ENCODE measurements at places on chromosomes 12 and 14.

DNA sequence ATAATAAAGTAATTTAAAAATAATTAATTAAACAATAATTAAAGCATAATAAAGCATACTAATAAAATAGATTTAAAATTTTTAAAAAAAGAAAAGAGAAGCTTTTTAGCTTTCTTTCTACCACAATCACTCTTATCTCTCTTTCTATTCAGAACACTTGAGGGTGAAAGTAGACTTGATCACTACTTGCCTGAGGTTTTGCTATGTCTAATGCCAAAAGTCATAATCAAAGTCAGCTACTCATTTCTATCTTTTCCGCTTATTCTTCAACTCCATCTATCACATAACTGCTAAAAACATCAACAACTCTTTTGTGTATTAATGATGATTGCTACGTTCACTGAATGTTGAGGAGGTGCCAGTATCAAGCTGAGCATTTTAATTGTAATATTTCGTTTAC, 202.0 kb upstream of the KRR1 start:
- no peak for DNase-seq

DNA sequence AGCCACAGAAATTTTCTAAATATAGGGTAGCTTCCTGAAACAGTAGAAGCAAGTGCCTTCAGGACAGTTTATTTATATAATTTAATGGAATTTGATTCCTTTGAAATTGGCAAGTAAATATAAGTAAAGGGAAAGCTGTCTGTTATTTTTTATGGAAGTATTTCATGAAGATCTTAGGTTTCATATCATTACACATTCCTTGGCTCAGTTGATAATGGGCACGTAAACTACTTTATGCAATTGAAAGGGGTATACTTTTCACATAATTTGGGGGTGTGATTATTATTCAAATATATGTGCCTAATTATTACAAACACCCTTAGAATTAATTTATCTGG, 71.1 kb upstream of the RAP1B start:
- DNase-seq, result no peak

DNA sequence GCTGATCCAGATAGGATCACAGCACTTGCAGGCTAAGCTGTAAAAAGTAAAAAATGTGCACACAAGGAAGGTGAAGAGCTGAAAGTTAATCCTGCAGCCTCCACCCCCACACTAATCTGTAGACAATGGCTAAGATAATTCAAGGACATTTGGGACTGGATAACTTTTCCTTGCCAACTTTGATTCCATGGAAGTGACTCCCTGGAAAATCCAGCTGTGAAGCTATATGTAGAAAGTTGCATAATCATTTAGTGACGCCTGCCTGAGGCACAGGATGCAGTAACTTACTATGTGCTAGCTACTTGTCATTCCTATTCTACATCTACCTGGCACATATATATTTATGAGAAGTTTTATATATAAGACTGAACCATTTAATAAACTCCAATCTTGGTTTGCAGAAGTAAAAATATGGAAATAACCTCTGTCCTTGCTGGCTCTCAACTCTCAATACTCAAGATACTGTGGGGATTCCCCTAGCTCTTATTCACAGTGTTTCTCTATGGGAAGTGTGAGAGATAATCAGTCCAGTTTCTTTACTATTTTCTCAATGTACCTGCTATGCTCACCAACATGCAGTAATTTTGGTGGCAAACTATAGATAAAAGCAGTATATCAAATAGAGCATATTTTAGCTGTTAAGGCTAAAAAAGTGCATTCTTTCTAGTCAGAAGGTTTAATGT, 14.8 kb downstream of the LDHB start:
- DNase-seq, result no peak

GRCh38 chr14:89304561-89304960, 112.5 kb downstream of the FOXN3 start:
- DNase-seq, result no peak

DNA sequence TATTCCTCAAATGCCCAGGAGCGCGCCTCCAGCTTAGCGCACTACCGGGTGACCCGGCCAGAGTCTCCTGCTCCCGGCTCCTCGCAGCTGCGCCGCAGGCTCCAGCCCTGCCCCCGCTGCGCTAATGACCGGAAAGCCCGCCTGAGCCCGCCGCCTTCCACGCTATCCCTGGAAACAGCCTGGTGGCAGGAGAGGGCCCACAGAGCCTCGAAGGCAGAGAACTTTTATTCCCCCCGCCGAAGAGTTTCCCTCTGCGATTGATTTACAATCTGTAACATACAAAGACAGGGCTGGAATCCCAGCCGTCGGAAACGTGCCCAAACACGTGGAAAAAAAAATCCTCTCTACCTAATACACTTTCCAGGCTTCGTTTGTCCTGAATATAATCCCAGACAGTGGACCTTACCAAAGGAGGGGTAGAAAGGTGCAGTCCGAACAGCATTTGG, 1.5 kb downstream of the COL2A1 start:
- DNase-seq, result no peak

DNA sequence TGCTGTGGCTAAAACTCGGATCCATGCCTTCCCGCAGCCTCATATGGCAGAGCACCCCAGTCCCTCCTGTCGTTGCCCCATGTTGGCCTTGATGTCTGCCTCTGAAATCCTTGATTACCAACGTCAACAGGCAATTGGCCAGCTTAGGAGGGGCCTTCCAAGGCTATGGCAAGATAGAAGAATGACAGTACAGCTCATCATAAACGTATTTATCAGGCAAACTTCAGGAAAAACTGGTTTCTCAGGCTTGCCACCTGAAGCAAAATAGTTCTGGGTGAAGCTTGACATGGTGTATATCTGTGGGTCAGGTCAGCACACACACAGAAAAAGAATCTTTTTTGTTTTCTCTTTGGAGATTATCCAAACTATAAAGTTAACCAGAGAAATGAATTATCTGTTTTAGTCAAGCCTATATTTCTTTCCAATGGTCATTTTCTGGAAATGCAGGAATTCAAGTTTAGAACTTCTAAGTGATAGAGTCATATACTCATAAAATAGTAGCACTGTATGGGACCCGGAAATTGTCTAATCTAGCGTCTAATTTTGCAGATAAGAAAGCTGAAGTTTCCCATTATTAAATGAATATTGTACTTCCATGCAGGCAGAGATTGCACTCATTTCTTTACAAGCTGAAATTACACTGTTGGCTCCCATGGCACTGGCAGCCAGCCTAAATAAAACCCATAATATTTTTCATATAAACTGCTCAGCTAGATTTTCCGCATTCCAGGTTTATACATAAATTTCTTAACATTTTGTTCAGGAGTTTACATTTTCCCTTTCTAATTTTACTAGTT, 24.4 kb upstream of the DUSP16 start:
- no peak for DNase-seq

DNA sequence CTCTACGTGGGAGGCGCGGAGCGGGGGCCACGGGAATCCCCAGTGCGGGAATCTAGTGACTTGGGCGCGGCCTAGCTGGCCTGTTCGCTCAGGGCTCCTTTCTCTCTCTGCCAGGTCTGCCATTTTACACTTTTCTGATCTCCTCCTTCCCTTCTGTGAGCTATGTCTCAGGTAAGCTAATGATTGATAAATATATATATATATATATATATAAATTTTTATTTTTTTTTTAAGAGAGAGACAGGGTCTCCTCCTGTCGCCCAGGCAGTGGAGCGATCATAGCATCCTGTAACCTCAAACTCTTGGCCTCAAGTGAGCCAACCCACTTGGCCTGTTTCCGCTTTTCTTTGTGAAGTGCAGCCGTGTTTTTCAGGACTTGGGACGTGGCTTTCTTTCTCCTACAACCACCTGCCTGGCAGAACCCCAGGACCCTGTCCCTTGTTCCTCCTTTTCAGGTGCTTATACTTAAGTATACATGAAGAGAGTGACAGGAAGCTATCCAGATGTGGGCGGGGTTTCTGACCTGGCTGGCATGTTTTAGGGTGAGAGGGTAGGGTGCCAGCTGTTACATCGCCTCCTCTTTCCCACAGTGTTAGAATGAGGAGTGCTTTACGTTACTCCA, 547 bp downstream of the ZNF140 start:
- DNase-seq, result no peak

- no peak for DNase-seq
Measured at GRCh38 chr12:121166356-121166755, 33.7 kb downstream of the P2RX7 start.

DNA sequence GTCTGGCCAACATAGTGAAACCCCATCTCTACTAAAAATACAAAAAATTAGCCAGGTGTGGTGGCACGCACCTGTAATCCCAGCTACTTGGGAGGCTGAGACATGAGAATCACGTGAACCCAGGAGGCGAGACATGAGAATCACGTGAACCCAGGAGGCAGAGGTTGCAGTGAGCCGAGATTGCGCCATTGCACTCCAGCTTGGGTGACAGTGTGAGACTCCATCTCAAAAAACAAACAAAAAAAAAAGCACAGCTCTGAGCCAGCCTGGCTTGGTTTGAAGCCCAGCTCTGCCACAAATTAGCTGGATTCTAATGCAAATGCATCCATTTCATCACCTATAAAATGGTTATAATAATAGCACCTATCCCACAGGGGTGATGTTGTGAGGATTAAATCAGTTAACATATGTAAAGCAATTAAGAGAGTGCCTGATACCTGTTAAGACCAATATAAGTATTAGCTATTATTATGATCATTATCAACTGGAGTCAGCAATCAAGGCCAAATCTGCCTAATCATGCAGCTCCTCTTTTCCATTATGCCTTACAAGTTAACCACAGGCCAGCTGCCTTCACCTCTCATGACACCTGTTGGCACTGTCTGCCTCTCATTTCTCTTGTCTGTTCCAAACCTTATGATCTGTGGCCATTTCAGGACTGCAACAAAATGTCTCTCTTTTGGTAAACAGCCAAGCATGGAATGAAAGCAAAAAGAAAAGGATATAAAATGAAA, 2.1 kb downstream of the GNPTAB start:
- no peak for DNase-seq

- DNase-seq, result no peak
Measured at GRCh38 chr12:32743264-32743663, 12.4 kb downstream of the YARS2 start.

GRCh38 chr14:104541905-104542465, 37.6 kb upstream of the C14orf180 start:
- DNase-seq, result no peak

GRCh38 chr14:70188322-70188658, 461 bp downstream of the SLC8A3 start:
- DNase-seq, result no peak

DNA sequence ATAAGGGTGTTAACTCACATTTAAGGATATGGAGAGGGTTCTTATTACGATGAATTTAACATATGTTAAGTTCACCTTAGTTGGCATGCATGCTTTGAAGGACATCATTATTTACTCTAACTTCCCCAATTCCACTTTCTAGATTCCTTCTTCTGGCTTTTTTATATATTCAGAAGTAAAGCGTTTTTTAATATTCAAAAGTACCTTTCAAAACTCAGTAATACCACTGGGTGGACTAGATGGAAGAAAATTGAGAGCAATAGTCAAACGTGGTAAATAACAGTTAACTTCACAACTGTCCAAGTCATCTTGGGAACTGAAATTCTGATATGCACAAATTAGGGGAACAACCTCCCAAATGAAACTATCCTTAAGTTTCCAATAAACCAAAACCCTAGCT, 9.1 kb downstream of the SINHCAF start:
- DNase-seq, result no peak

GRCh38 chr12:83414981-83415380, 728.3 kb downstream of the TMTC2 start:
- DNase-seq, result no peak

GRCh38 chr12:117417004-117417403, 55.6 kb upstream of the NOS1 start:
- no peak for DNase-seq

GRCh38 chr12:99311373-99311772, 336.2 kb upstream of the GARIN6 start:
- no peak for DNase-seq

DNA sequence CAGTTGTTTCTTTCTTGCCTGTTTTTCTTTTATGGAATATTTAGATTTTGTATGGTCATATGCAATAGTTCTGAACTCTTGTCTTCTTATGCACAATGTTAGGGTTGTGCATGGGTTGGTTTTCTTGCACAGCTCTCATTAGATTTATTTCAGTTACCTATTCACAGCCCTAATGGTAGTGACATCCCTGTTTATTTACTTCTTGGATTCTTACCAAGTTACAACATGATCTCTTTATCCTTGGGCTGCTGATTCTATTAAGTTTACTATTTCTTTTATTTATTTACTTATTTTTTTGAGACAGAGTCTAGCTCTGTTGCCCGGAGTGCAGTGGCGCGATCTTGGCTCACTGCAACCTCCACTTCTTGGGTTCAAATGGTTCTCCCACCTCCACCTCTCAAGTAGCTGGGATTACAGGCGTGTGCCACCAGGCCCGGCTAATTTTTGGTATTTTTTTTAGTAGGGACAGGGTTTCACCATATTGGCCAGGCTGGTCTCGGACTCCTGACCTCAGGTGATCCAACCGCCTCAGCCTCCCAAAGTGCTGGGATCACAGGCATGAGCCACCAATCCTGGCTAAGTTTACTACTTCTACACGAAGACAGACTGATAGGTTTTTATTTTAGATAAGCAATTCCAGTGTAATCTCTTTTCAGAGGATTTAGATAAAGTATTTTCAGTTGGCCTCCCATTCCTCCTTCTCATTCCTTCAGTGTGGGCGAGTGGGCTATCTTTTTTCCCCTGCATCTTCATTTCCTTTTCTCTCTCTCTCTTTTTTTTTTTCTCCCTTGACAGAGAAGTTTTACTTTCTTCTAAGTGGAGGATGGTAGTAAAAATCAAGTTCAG, 395.1 kb upstream of the RGS6 start:
- no peak for DNase-seq

GRCh38 chr12:21695986-21696385, 38.3 kb upstream of the LDHB start:
- DNase-seq, result no peak

- no peak for DNase-seq
Measured at GRCh38 chr12:95674163-95674562, 116.4 kb downstream of the NTN4 start.

DNA sequence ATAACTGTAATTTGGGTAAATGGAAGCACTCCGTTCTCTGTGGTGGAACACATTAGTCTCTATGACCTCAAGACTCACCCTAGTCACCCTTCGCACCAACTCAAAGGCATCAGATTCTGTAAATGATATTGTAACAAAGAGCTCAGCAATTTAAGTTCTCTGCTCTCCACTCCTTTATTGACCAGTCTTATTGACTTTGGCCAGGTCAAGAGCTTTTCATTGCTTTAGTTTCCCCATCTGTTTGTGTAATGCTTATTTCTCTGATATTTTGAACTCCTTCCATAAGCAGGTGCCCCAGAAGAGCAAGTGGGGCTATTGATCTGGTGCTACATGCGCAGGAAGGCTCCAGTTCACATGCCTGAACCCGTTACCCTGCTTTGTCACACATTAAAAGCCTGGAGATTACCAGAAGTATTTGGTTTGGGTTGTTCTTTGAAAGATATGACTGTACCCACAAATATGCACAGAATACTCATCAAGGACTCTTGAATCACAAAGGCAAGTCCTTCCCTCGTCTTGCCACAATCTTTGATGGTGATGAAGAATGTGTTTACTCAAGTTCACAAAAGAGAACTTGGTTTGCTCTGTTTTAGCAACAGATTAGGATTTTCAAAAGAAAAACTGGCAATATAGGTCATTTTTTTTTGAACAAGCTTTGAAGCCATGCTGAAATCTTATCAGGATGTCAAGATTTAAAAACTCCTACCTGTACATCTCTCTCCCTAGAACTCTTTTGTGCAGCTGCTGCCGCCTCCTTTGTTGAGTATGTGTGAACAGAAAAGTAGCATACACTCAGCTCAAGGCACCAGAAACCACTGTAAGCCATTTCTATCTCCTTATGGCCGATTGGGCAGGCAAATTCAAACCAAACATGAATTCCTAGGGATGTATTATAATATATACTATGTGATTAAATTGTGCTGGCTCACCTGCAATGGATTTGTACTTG, 193.9 kb downstream of the BCAT1 start:
- DNase-seq, result no peak

- DNase-seq, result no peak
Measured at GRCh38 chr12:116392061-116392460, 114.6 kb upstream of the MED13L start.

Data from CD4-positive, alpha-beta T cell treated with Interleukin-6 at 100 ng/mL for 8 hours (primary cell).